ENCODE measurements at places on chromosomes 5 and 9.

- no peak for DNase-seq
Observed at GRCh38 chr9:30584559-30584958, 1799.9 kb upstream of the ACO1 start.

DNA sequence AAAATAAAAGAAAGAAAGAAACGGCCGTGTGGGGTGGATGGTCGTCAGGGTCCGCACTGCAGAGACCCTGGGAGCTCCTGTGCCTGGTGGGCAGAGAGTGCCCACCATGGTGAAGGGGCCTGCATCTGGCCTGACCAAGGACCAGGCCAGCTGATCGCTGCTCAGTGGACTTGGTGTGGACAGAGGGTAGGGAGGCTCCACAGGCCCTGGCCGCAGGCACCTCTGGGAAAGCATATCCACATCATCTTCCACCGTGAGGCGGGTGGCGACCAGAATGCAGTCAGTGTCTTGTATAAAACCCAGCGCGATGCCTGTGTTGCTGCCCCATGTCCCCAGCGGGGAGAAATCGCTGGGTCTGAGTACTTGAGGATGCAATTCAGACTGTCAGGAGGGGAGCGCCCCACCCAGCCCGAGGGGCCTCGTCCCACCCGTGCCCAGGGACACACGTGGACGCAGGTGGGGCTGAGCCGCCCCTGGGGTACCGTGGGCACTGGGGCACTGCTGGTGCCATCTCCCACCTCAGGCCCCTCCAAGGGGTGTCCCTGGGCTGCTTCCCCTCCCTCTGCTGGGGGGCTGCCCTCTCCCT lies 27.8 kb upstream of the SLC6A19 start:
- no peak for DNase-seq

GRCh38 chr5:120463991-120464626 lies at the start of gene PRR16:
TSS of gene PRR16 (plus strand) at chr5:120464300.
- no peak for DNase-seq

GRCh38 chr5:173913686-173914321 lies 25.7 kb downstream of the CPEB4 start:
- no peak for DNase-seq

- no peak for DNase-seq
Observed at GRCh38 chr5:39064450-39064849, 9.7 kb downstream of the RICTOR start.

All from keratinocyte (primary cell).